Stimulated activated CD8-positive, alpha-beta memory T cell treated with anti-CD3 and anti-CD28 coated beads, Interleukin-7, amount 100 ng/mL, for 1 hour (primary cell): ENCODE measurements at places on chromosomes 13 and 19.

GRCh38 chr13:30715837-30716236 lies 19.5 kb upstream of the ALOX5AP start:
- no peak for DNase-seq

GRCh38 chr19:31491242-31491641 lies 142.0 kb upstream of the TSHZ3 start:
- no peak for DNase-seq

GRCh38 chr13:91045351-91046034 lies 302.0 kb upstream of the MIR17HG start:
- no peak for DNase-seq

DNA sequence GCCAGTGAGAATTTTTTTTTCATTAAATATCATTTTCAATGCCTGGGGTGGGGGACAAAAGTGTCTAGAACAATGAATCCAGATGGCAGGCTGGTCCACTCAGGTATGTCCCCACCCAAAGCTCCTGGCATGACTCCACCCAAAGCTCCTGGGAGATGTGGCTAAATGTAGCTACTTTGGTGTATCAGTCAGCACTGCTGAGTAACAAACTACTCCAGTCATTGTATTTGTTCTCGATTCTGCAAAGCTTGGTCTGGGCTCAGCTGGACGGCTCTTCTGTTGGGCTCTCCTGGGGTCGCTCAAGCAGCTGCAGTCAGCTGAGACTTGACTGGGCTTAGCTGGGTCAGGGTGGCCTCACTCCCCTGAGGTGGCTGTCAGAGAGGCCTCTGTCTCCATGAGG lies 48.5 kb downstream of the CELF5 start:
- no peak for DNase-seq

- DNase-seq, result no peak
These were observed 1.1 kb upstream of the TMTC4 start for GRCh38 chr13:100675661-100676129.

- no peak for DNase-seq
These were observed 905.6 kb upstream of the SPRY2 start for GRCh38 chr13:81246556-81246955.
